Left lung (tissue), 14 donors: ENCODE measurements at places on chromosomes 1 and 21. TPM values are rescaled to one million over a fixed set of nuclear protein-coding genes. Genes with fewer than 3 reads are reported as not detected.

The TMEM53 gene
- polyA plus RNA-seq = 9.4 TPM

The HES4 gene
- polyA plus RNA-seq = 10.0 TPM

The BTBD19 gene
- 26.9 TPM for polyA plus RNA-seq

The ZBTB8B gene
- 1.4 TPM for polyA plus RNA-seq

- no peak for DNase-seq
These were observed 5.7 kb downstream of the SYT2 start for GRCh38 chr1:202704601-202705000.

DNA sequence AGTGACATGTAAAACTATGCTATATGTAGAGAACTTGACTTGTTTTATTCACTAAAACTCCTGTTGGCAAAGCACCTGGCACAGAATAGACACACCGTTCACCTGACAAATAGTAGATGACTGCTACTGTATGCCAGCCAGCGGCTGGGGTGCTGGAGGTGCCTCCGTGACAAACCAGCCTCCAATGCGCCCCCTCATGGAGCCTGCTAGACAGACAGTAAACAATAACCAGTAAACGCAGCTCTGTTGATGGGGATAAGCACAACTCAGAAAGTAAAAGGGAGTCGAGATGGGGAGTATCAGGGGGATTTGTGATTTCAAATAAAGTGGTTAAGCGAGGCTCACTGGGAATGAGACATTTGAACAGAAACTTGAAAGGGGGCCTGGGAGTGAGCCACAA lies 107.2 kb downstream of the PRDM2 start:
- no peak for DNase-seq

- no peak for DNase-seq
These were observed 55.0 kb downstream of the SLC35D1 start for GRCh38 chr1:66998972-66999371.

GRCh38 chr1:27563341-27563590 lies 40.7 kb downstream of the AHDC1 start:
- DNase-seq = no peak

- no peak for DNase-seq
These were observed 659 bp downstream of the FAF1 start for GRCh38 chr1:50959303-50959912.

GRCh38 chr1:218299416-218299815 lies 14.3 kb downstream of the RRP15 start:
- peak; percentile 32 for DNase-seq

- no peak for DNase-seq
These were observed 25.7 kb downstream of the CNST start for GRCh38 chr1:246591958-246592357.

GRCh38 chr1:33454646-33455282 lies 17.7 kb upstream of the ZSCAN20 start:
- no peak for DNase-seq

DNA sequence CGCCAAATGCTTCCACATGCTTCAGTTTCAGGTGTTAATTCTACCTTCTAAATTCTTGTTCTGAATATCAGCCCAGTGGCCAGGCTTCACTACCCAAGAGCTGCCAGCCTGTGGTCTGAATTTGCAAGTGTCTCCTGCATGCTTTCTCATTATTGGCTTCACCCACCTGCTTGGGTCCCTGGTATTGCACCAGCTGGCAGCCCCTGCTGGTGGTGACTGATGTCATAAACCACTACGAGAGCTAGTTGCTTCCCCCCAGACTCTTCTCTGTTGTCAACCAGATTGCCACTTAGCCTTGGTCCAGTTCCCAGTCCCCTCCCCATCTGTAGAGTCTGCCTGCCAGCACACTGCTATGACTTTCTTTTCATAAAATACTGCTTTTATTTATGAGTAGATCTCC lies 197.7 kb upstream of the DUSP10 start:
- DNase-seq = no peak

- DNase-seq = no peak
These were observed 37.2 kb upstream of the SIM2 start for GRCh38 chr21:36661511-36662309.
